ENCODE measurements at places on chromosomes 1 and 21. TPM values are rescaled to one million over a fixed set of nuclear protein-coding genes. Genes with fewer than 3 reads are reported as not detected.

DNA sequence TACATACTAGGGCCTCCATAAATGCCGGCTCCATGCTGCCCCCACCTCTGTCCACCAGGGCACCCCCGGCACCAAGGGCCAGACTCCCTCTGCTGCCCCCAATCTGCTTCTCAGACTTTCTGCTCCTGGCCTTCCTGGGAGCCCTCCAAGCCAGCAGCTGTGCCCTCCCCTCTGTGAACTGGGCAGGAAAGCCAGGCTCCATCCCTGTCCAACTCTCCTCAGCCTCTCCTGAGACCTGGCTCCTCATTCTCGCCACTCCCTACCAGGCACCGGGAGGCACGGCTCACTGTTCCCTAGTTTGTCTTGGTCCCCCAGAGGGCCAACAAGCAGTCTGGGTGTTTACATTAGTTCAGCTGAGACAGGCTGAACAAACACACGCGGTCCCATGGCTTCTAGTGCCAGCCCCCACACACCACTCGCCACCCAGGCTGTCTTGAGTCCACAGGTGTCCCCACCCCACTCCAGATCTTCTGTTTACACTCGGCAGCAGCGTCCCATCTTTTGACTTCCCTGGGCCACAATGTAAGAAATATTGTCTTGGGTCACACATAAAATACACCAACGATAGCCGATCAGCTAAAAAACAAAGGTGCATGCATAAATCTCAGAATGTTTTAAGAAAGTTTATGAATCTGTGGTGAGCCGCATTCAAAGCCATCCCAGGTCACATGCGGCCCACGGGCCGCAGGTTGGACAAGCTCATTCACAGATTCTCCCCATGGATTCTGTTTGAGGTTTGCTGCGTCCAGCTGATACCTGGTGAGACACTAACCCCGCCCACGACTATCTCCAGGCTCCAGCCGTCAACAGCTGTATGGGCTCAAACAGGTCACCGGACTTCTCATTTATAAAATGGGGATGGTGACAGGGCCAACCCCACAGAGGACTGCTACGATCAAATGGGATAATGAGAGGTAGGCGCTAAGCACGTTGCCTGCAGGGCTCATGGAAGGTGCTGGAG lies 29.5 kb upstream of the ECE1 start:
- H3K27me3 ChIP-seq = no peaks in the 10 kb centered on the region
- H3K4me3 ChIP-seq = no peak overlapping the region
- DNase-seq = peak; percentile 70

DNA sequence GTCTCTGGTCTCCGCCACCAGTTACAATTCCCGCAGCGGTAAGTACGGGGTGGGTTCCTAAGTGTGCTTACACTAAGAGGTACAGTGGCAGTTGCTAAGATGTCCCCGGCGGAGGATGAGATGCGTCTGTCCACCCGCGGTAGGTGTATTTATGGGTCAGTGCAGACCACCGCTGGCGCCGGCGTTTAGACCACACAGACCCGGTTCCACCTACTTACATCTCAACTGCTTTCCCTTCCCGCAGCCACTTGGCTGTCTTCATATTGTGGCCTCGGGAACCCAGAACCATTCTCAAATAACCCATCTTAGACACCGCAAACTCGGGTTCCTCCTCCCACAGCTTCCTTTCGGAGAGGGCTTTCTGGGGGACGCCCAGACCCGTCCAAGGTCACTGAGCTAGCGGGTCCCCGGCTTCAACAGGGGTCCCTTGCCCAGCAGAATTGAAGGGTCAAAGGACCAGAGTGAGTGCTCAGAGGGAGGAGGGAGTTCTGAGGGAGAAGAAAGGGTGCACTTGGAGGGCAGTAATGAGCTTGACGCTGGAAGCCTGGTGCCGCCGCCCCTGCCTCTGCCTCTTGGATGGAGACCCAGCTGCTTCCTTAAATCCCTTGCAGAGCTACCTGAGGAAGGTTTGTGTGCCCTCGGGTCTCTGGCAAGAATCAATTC lies 8.6 kb downstream of the NR5A2 start:
- H3K4me3 ChIP-seq = no peak overlapping the region
- peaks cover 7% of the 10 kb centered on the region for H3K4me1 ChIP-seq
- no peaks in the 10 kb centered on the region for H3K36me3 ChIP-seq
- no peak overlapping the region for H3K27ac ChIP-seq
- H3K27me3 ChIP-seq = peaks cover 42% of the 10 kb centered on the region

- DNase-seq = peak; percentile 43
- H3K27ac ChIP-seq = peak overlapping the region; percentile 100
- no peaks in the 10 kb centered on the region for H3K36me3 ChIP-seq
- no peaks in the 10 kb centered on the region for H3K27me3 ChIP-seq
- no peaks in the 10 kb centered on the region for H3K4me1 ChIP-seq
- peak overlapping the region; percentile 80 for H3K4me3 ChIP-seq
Observed at GRCh38 chr21:42010507-42011495, 641 bp upstream of the ZBTB21 start.

- no peak overlapping the region for H3K27ac ChIP-seq
- H3K4me1 ChIP-seq = no peaks in the 10 kb centered on the region
- no peak for DNase-seq
- H3K36me3 ChIP-seq = no peaks in the 10 kb centered on the region
Observed at GRCh38 chr1:185880779-185881333, 146.7 kb downstream of the HMCN1 start.

GRCh38 chr1:17922833-17923232 lies 167.7 kb downstream of the ACTL8 start:
- no peaks in the 10 kb centered on the region for H3K4me1 ChIP-seq
- peaks cover 25% of the 10 kb centered on the region for H3K27me3 ChIP-seq
- H3K4me3 ChIP-seq = no peak overlapping the region

DNA sequence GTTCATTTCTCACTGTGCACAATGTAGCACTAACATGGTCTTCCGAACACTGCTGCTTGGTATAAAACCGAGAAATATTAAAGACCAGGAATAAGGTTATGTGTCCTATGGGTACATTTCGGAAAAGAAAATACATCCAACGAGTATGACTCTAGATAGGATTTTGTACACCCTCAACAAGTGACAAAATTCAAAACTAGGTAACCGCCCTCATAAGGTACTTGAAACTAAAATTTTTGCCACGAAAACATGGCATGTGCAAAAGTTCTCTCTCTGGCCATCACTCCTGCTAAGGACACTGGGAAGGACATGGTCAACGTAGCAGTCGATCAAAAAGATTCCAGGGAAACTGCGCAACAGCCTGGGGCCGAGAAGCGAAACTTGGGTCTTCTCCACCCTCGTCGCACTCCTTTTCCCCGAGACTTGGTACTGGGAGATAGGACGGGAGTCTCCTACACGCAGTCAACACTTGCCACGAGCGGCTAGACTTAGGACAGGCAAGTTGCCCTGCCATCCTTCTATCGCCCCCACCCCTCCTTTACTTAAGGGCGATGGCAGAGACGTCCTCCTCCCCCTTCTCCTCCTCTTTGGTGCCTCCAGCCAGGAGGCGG lies 338 bp upstream of the TOR1AIP1 start:
- H3K36me3 ChIP-seq = no peaks in the 10 kb centered on the region
- H3K27ac ChIP-seq = peak overlapping the region; percentile 100
- H3K4me3 ChIP-seq = peak overlapping the region; percentile 72
- H3K27me3 ChIP-seq = no peaks in the 10 kb centered on the region
- peak; percentile 90 for DNase-seq
- H3K4me1 ChIP-seq = peaks cover 3% of the 10 kb centered on the region

DNA sequence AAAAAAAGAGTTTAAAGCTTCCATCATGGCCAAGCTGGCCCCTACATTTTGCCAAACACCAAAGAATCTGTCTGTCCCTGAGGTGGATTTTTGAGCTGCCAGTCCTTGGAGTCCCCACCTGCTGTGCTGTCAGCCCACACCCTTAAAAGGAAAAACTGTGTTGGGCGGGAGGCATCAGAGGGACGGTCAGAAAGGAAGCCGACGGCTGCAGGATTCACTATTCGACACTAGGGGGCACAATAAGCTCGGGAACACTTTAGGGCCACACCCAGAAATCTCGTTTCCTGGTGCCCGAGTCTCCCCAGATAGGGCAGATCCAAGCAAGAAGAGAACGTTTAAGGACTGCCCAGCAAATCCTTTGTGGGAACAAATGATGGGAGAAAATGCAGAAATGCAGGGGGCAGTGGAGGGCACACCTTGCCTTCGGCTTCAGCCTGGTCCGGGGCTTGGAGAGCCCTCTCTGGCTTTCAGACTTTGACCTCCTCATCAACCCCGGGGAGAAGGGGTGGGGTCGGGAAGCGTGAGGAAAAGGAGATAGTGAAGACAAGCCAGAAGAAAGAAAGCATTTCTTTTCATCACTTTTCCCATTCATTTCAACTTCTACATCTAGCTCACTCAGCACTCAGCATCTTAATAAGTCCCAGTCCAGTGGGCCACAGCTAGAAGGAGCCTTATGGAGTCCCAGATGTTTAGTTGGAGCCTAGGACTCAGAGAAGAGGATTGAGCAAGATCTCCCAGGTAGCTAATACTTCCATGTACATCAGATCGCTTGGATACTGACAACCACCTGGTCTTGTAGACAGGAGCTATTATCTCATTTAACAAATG lies 5.0 kb upstream of the CTTNBP2NL start:
- peaks cover 8% of the 10 kb centered on the region for H3K4me1 ChIP-seq
- H3K27me3 ChIP-seq = no peaks in the 10 kb centered on the region
- DNase-seq = peak; percentile 89
- peak overlapping the region; percentile 18 for H3K4me3 ChIP-seq

DNA sequence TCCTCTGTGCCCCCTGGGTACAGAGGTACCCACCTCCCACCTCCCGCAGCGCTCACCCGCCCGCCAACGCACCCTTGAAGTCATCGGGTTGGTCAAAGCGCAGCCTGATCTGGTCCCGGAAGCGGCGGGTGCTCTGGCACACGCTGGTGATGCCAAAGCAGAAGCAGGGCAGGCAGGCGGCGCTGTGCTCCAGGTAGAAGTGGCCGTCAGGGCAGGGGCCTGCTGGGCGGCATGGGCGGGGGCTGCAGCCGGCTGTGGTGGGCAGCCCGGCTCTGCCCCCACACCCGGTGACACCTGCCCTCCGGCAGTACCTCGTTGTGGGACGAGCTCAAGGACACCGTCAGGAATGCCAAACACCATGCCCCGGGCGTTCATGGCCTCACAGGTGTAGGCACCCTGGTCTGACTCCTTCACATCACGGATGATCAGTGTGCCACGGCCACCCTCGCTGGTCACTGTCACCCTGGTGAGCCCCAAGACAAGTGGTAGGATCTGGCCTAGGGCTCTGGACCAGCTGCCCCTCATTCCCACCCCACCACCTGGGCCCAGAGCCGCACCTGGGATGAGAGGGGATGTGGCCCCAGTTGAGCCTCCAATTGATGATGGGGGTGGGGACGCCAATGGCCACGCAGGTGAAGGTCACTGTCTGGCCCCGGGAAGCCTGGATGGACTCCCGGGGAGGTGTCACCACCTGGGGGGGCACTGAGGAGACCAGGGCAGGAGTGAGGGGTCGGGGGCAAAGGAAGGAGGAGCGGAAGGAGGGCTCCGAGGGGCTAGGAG lies 52.5 kb downstream of the HSPG2 start:
- no peak overlapping the region for H3K27ac ChIP-seq
- H3K4me3 ChIP-seq = no peak overlapping the region
- peaks cover 9% of the 10 kb centered on the region for H3K36me3 ChIP-seq
- H3K27me3 ChIP-seq = no peaks in the 10 kb centered on the region

DNA sequence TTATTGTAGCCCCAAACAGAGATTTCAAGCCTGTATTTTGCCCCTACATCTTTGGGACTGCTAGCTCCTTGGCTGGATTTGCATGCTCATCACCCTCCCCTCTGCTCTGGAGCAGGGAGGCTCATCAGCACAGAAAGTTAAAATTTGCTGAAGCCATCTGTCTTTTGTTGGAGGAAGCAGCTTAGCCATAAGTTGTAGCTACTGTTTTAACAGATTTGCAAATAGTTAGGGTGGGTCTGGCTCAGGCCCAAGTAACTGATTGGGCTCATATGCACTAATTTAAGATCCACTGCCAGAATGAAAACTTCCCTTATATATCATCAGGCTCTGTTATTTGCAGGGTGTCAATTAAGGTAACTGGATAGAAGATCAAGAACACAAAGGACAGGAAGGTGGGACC lies 307.0 kb downstream of the ZP4 start:
- H3K36me3 ChIP-seq = no peaks in the 10 kb centered on the region
- no peak for DNase-seq
- no peaks in the 10 kb centered on the region for H3K27me3 ChIP-seq
- H3K4me1 ChIP-seq = no peaks in the 10 kb centered on the region
- H3K27ac ChIP-seq = no peak overlapping the region
- no peak overlapping the region for H3K4me3 ChIP-seq

DNA sequence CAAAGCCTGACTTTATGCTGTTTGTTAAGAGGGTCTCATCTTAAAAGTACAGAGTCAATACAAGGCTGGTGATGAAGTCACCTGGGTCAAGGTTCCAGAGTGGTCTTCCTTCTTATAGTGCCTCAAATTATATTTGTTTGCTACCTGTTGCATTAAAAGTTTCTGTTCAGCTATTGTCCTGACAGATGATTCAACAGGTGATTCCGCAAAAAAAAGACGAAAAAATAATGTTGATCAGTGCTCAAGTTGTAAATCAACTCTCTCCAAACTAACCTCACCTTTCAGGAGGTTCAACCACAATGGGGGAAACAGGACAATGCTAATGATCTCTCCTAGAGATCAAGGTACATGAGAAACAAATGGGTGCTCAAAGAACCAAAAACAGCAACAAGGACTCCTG lies 35.7 kb downstream of the HSF2BP start:
- H3K4me1 ChIP-seq = no peaks in the 10 kb centered on the region
- no peak overlapping the region for H3K4me3 ChIP-seq
- no peak for DNase-seq

The IVL gene
- total RNA-seq = 0.46 TPM

The AKR7A3 gene
- total RNA-seq = 6.7 TPM

The PLA2G2F gene
- total RNA-seq = 0.23 TPM

The AGTRAP gene
- total RNA-seq = 114 TPM

All from prostate gland (tissue), 2 donors.